ENCODE measurements at places on chromosomes 1 and 21.

- no peak for DNase-seq
These were observed 131.8 kb downstream of the CCDC185 start for GRCh38 chr1:223524930-223525451.

DNA sequence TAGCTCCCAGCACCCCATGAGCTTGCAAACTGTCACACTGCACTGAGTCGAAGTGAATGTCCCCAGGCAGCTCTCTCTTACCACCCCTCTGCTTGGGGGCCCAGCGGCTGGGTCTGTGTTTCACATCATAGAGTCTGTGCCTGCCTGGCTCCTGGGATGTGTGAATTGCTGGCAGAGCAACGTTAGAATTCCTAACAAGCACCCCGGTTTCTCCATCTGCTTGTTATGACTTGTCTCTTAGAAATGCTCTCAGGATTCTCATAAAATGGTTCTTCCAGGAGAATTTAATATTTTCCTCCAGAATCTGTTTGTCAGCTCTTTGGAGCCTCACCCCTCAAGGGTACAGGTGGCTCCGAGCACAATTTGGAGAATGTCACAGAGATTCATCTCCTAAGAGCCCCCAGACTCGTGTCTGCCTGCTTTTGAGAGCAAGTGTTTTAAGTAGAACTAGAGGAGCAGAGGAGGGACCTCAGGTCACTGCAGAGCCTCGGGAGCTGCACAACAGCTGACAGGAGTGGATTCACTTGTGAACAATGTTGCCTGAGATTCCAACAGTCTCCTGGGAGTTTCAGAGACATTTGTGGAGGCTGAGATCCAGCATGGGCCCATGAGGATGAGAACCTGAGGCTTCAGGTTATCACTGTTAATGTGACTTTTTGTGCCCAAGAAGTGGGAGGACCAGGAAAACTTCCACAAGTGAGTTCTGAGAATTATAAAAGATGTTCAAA, 131.5 kb downstream of the KCNJ6 start:
- no peak for DNase-seq

- DNase-seq, result no peak
These were observed 17.4 kb downstream of the ADARB1 start for GRCh38 chr21:45091550-45092322.

DNA sequence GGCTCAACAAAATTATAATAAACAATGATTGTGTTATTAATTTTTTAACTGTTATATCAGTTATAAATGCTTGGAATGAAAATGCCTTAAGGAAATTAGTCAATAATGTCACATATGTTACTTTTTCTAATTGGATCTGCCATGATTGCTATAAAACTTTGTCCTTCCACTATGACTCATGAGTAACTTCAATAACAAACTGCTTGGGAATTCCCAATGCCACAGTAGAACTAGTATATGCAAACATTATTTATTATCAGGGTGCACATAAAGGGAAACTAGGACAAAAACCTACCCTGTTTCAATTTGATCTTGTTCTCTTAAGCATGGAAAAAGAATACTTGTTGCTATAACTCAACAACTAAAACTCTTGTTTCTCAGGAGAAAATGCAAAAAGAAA, 59.1 kb upstream of the PDC start:
- no peak for DNase-seq

GRCh38 chr1:51690285-51690961, 73.5 kb downstream of the OSBPL9 start:
- no peak for DNase-seq

DNA sequence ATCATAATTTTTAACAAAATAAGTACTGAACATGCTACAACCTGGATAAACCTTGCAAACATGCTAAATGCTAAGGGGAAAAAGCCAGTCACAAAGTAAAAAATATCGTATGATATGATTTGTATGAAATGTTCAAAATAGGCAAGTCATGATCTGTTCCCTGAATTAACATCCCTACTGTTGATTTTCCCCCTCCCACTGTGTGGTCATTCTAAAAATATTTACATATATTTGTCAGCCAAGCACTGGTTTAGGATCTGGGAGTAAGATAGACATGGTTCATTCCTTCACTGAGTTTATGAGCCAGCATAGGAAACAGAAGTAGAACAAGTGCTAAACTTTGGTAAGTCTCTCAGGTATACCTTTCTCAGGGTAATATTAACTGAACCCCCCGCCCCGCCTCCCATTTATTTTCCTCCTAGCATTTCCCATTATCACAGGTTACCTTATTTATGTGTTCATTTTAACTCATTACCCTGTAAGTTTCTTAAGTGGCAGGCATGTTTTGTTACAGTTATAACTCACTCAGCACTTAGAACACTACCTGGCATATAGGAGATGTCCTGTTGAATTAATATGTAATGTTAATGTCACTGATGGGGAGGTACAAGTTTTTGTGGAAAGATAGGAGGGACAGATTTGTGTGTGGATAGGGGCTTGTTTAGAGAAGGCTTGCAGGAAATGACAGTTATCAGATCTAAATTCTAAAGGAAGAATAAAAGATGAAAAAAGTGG, 12.3 kb downstream of the UQCRH start:
- no peak for DNase-seq

- DNase-seq, result no peak
These were observed 37.5 kb upstream of the ANGPTL1 start for GRCh38 chr1:178908358-178908757.

DNA sequence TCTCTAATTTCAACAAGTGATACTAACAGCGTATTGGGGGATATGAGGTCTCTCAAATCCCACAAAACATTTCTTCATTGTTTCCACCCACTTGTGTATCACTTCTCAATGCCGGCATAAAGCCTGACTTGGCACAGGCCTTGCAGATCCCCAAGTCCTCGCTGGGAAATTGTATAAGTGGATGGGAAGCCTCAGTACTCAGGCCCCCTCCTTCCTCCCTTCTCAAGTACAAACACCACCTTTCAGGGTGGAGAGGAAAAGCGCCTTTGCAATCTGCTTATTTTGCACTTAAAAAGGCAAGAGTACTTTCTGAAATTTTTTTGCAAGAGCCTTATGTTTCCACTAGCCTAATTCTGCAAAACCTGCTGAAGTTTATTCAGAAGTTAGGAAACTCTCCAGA, 25.8 kb upstream of the KLHDC8A start:
- no peak for DNase-seq

GRCh38 chr1:118075116-118075515, 109.9 kb downstream of the SPAG17 start:
- no peak for DNase-seq

DNA sequence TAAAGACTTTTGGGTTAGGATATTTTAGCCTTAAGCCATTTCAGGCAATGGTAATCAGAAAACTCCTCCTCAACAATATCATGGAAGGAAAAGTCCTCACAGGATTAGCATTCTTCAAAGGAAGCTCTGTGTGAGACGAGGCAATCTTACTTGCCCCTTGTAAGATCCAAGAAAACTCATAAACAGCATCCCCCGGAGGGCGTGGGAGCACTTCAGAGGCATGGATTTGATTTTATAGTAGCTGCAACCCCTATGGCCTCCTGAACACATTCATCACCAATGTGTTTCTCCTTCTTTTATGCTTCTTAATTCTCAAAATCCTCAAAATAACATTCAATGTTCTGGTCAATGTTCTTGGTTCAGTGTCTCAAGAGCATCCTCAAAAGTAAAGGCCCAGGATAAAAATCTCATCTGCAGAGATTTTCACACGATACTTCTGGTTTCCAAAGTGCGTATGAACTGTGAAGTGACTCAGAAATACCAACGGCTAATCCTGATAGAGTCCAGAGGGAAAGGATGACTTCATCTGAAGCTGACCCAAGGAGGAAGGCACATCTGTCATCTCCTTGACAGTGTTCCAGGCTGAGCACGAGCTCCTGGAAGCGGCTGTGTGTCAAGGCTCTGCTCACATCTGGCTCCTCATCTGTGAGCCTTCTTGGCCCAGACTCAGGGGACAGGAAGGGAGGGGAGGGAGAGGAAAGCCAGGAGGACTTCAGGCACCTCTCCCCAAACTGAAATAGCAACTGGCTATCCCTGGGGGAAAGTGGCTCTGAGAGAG, 49.3 kb upstream of the PSEN2 start:
- no peak for DNase-seq

- no peak for DNase-seq
These were observed 37.8 kb downstream of the TTC13 start for GRCh38 chr1:230940848-230941247.

- DNase-seq, result no peak
These were observed 55.2 kb upstream of the PLD5 start for GRCh38 chr1:242579528-242580235.

DNA sequence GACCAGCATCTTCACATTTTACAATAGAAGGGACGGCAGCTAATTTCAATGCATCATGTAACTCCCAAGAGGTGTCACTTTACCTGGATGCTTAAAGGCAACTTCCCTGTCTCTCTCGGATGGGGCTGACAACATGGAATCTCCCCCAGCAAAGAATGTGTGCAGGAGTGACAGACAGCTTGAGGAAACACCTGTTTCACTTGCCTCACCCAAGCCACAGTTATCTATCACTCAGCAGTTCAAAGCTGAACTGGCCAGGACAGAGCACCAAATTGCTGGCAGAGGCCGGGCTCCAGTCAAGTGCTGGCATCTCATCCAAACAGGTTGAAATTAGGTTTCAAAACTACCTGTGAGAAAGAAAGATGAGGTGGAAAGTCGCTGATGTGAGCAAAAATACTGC, 538.0 kb upstream of the PLXNA2 start:
- DNase-seq, result no peak

DNA sequence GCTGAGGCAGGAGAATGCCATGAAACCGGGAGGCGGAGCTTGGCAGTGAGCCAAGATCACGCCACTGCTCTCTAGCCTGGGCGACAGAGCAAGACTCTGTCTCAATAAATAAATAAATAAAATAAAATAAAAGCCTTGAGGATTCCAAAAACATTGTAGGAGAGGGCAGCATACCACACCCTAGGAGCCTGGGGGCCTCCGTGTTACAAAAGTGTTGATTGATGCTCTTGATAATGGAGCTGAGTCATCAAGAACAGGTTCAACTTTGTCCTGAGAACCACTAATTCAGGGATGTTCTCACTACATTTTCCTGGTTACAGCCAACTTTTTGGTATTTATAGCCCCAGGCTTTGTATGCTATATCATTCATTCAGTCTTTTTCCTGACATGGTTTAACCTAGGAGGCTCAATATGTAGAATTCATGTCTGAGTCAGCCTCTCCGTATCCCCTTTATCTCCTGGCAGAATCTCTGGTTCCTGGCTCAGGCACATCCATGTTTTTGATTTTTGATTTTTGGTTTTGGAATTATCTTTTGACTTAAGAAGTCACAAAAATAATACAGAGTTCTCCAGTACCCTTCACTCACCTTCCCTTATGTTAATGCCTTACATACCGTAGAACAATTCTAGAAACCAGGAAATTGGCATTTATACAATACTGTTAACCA, 69.4 kb downstream of the LRRC8D start:
- no peak for DNase-seq
